ENCODE measurements at places on chromosomes 1 and 21.

GRCh38 chr1:6367381-6368012 lies 26.1 kb downstream of the ACOT7 start:
- DNase-seq, result no peak

- peak; percentile 19 for DNase-seq
Observed at GRCh38 chr1:200206340-200206739, 178.8 kb downstream of the NR5A2 start.

- no peak for DNase-seq
Observed at GRCh38 chr1:9760824-9761223, 62.9 kb downstream of the CLSTN1 start.

DNA sequence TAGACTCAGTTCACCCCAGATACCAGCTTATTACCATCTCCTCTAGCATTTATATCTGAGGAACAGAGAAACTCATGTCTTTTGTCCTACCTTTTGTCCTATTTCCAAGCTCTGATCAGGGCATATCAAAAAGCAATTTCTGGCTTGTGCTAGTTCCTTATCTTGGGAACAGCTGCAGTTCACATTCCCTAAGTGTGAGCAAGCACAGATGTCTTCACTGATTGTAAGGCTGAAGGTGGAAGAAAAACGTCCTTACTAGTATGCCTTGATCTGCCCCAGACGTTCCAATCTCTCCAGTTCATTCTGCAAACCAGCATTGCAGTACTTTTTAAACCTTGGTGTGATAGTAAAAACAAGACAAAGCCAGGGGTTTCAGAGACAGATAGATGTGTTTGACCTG lies 139.8 kb downstream of the NCAM2 start:
- DNase-seq, result no peak

- peak; percentile 26 for DNase-seq
Observed at GRCh38 chr1:176541663-176542062, 78.7 kb downstream of the PAPPA2 start.

- peak; percentile 37 for DNase-seq
Observed at GRCh38 chr1:58528518-58528917, 18.0 kb downstream of the OMA1 start.

DNA sequence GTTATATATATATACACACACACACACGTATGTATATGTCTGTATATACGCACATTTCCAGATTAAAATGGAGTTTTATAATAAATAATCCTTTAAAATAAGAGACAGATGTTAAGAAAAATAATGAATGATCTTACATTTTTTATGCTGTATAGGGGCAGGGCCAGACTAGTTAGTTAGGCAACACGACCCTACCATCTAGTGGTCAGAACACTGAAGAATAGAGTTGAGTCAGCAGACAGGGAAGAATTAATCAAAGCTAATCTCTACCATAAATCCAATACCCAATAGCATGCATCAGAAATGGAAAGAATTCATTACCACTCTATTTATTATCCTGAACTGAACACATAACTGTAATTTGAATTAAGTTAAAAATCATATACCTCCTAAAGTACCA lies 156.7 kb downstream of the BRINP3 start:
- DNase-seq, result peak; percentile 2

DNA sequence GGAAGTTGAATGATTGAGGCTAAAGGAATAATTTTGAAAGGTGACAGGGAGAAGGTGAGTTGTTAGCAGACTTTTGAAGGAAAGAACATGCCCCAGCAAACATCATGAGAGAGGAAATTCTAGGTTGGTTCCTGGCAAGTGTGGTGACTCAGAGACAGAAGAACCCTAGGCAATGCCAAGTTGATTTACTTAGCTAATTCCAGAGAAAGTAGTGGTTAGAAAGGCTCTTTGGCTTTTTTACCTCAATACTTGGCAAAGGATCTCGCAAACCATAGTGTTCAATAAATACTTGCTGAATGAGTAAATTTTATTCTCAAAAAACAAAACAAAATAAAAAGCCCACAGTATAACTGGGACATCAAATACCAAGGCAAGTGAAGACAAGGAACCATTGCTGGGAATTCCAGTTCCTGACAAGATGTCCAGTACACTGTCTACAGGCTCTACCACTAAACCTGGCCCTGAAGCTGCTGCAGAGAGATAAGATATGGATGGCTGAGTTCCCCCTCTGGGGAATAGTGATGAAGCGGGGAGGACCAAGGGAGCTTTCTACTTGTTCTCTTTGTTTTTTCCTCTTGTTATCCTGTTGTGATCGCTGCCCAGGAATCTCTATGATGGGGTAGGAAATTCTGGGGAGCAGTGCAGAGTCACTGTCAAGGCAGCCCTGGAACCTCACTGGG lies 48.2 kb downstream of the IL12RB2 start:
- no peak for DNase-seq

GRCh38 chr1:211352985-211353515 lies 26.4 kb downstream of the TRAF5 start:
- DNase-seq, result no peak

- DNase-seq, result no peak
Observed at GRCh38 chr1:205395616-205396015, 26.2 kb downstream of the LEMD1 start.

DNA sequence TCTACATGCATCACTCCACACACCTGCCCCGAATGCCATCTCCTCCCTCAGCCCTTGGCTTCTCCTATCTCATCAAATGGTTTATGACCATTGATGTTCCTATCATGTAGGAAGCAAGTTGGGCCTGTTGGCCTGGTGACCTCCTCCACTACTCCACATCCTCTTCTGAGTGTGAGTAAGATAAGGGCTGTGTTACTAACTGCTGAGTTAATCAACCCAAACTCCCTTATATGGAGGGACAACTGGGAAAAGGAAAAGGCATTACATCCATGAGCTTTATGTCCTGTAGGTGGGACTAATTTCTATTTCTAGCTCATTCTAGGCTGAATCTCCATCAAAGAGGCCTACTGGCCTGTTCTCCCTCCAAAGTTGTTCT lies 57.6 kb downstream of the WLS start:
- DNase-seq, result peak; percentile 53

- no peak for DNase-seq
Observed at GRCh38 chr1:180567654-180568053, 8.9 kb downstream of the OVAAL start.

GRCh38 chr1:206461602-206462455 lies 8.4 kb upstream of the IKBKE start:
- no peak for DNase-seq

GRCh38 chr1:201739492-201740085 lies 89.4 kb upstream of the IPO9 start:
- no peak for DNase-seq

DNA sequence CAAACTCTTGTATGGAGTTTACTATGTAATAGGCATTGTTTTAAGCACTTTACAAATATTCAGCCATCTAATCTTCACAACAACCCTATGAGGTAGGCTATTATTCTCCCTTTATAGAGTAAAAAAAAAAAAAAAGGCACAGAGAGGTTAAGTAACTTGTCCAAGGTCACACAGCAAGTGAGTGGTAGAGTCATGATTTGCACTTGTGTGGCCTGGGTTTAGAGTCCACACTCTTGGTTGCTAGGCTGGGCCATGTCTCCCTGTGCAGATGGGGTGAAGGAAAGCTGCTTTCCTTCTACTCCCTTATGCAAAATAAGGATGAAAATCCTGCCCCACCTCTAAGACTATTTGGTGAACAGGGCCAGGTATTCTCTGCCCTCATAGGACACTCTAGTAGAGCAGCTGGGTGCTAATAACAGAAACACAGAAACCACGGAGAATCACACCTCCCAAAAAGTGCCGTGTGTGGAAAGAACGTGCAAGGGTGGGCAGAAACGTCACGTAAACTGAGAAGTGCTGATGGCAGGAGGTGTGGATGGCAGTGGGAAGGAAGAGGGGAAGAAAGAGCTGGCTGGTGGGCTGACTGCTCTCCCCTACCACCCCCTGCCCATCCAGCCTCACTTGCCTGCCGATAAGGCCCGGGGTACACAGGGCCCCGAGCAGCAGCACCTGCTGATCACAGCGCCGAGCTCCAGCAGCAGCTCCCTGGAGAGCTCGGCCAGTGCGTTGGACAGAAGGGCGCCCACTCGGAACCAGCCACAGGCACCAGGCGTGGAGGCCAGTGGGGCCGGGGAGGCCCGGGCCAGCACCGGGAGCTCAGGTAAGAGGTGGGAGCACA lies 28.3 kb upstream of the VPS13D start:
- no peak for DNase-seq

- no peak for DNase-seq
Observed at GRCh38 chr1:81237473-81238089, 563.2 kb upstream of the ADGRL2 start.

DNA sequence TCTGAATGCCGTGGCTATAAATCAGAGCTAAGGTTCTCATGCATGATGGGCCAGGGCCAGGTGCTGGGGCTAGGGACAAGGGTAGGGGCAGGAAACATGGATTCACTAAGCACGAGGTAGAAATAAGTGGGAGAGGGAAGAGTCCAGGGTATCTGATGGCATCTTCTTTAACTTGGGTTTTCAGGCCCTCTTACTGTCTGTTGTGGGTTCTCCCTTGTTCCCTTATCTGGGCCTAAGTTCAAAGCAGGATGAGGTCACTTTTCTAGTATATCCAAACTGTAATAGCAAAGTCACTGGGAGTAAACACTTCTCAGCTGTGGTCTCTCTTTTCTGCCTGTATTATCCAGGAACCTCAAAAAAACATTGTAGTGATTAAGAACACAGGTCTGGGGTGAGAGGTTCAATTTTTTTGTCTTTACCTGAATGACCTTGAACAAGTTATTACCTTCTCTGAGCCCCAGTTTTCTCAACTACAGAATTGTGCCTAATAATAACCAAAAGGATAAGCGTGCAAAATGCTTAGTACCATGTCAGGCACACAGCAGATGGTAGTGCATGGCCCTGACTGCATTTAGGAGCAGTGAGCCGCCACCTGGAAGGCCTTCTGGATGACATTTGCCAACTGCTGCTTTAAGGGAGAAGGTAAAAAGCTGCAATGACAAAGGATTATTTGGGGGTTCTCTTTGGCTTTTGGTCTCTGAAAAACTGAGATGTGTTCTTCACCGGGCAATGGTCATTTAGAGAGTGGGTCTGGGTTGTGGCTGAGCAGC lies 53.6 kb upstream of the A3GALT2 start:
- no peak for DNase-seq

DNA sequence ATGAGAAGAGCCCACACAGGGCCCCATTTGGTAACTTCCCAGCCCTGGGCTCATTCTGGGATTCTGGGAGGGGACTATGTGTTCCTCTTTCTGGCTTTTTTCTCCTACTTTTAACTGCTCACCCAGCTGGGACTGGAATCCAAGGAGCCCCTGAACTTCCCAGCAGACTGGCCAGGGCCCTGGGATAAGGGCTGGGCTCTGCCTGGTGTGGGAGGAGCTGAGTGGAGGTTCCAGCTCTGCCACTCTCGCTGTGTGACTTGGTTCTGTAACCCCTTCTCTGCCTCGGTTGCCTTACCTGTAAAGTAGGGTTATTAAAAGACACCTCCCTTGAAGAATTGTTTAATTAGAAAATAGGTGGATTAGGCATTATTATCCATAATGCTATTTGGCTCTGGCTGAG lies 19.6 kb upstream of the EPB41 start:
- DNase-seq, result no peak

- DNase-seq, result no peak
Observed at GRCh38 chr1:220905650-220906560, 26.7 kb downstream of the HLX start.

GRCh38 chr1:192943108-192943507 lies 116.1 kb downstream of the UCHL5 start:
- no peak for DNase-seq

DNA sequence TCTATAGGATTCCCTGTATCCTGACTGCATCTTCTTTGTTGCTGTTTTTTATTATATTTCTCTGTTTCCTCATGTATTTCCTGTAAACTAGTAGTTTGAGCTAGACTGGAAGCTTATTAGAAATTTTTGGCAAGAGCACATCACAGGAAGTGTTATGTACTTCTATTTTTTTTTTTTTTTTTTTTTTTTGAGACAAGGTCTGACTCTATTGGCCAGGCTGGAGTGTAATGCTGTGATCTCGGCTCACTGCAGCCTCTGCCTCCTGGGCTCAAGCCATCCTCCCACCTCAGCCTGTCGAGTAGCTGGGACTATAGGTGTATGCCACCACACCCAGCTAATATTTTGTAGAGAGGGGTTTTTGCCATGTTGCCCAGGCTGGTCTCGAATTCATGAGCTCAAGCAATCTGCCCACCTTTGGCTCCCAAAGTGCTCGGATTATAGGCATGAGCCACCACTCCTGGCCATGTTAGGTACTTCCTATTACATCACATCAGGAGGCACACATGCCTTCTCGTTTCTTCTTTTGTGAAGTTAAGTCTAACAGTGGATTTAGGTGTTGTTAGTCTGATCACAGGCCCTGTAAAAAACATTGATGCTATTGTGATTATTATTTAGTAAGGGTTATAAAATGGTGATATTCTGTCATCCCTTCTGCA lies 12.5 kb downstream of the C1orf21 start:
- no peak for DNase-seq

DNA sequence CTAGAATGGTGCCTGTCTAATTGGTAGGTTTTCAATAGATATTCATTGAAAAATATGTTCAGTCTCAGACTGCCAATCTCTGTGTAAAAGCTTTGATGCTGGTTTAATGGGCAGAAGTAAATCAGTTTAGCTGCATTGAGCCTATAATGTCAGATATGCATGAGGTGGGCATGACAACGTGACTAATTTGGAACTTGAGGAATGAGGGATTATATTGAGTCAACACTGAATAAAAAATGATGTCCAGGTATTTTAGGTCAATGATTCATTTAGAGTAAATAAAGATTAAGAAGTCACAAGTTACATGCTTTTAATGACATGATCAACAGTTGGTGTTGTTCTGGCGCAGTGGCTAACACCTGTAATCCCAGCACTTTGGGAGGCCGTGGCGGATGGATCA lies 3.0 kb downstream of the WDR3 start:
- no peak for DNase-seq

DNA sequence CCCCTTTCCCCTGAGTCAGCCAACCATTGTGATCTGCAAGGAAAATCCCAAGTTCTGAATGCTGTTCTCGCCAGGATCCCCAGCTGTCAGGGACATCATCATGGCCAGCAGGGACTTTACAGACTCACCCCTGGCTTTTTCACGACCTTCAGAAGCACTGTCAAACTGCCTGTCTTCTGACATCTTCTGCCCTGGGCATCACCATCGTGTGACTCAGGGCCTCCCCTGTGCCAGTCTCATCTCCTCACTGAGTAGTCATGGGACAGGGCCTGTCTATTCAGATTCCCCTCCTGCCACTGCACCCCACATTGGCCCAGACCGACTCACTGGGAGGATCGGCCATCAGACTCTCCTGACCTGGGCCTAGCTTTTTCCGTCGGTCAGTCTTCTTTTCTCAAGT lies 72.5 kb upstream of the VAMP3 start:
- DNase-seq, result no peak

GRCh38 chr21:33655588-33656221 lies 13.4 kb downstream of the ITSN1 start:
- peak; percentile 96 for DNase-seq

GRCh38 chr1:167685844-167686243 lies 35.9 kb upstream of the MPZL1 start:
- no peak for DNase-seq

- DNase-seq, result no peak
Observed at GRCh38 chr1:244730153-244730933, 77.4 kb downstream of the DESI2 start.
